ENCODE measurements at places on chromosomes 7 and 10. TPM values are rescaled to one million over a fixed set of nuclear protein-coding genes. Genes with fewer than 3 reads are reported as not detected.

- no peak for DNase-seq
These were observed 124.6 kb upstream of the LANCL2 start for GRCh38 chr7:55240418-55241142.

Gene UROS
- 56.6 TPM for polyA plus RNA-seq

Gene CNTNAP2
- polyA plus RNA-seq: not detected

Gene DLX5
- not detected for polyA plus RNA-seq

Measured in BJ (cell line).